Stimulated activated CD8-positive, alpha-beta memory T cell treated with anti-CD3 and anti-CD28 coated beads, Interleukin-4, amount 100 ng/mL, for 48 hours (primary cell): ENCODE measurements at places on chromosomes 12 and 14.
A peak's percentile ranks its signal among the peaks of the same experiment; 100 is the strongest.

GRCh38 chr12:82838131-82838551, 151.4 kb downstream of the TMTC2 start:
- no peak for DNase-seq

- peak; percentile 73 for DNase-seq
Observed at GRCh38 chr14:103629503-103630121, 601 bp downstream of the KLC1 start.

GRCh38 chr12:115922952-115923564, 354.4 kb downstream of the MED13L start:
- DNase-seq: no peak

GRCh38 chr12:104243551-104243950, 28.0 kb downstream of the TXNRD1 start:
- DNase-seq: no peak

GRCh38 chr14:99383472-99384449, 96.9 kb downstream of the SETD3 start:
- no peak for DNase-seq

DNA sequence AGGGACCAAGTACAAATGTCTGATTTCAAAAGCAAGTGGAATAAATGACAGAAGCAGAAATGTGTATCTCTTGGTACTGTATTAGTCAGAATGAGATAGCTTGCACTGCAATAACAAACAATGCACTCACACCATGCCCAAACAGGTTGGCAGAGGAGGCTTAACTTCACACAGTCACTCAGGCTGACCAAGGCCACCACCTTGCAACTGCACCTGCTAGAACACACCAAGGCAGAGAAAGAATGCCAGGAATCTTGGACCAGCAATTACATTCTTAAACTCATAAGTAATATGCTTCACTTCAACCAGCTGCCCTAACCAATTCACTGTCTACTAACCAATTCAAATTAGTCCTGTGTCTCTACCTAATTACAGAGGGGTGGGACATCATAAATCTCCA, 378.3 kb downstream of the BCL11B start:
- DNase-seq: no peak

- DNase-seq: peak; percentile 74
Observed at GRCh38 chr12:9741726-9742125, 8.8 kb upstream of the CLECL1 start.

GRCh38 chr12:51127050-51127729, 43.8 kb upstream of the CSRNP2 start:
- no peak for DNase-seq

DNA sequence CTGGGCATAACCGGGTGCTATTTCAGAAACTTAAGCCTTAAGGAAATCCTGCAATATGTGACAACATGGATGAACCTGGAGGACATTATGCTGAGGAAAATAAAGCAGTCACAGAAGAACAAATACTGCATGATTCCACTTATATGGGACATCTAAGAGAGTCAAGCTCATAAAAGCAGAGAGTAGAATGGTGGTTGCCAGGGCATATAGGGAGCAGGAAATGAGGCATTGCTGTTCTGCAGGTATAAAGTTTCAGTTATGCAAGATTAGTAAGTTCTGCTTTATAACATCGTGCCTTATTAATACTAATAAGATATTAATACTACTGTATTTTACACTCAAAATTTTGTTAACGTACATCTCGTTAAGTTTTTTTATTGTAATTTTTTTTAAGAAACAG, 124.2 kb upstream of the ATF1 start:
- no peak for DNase-seq

DNA sequence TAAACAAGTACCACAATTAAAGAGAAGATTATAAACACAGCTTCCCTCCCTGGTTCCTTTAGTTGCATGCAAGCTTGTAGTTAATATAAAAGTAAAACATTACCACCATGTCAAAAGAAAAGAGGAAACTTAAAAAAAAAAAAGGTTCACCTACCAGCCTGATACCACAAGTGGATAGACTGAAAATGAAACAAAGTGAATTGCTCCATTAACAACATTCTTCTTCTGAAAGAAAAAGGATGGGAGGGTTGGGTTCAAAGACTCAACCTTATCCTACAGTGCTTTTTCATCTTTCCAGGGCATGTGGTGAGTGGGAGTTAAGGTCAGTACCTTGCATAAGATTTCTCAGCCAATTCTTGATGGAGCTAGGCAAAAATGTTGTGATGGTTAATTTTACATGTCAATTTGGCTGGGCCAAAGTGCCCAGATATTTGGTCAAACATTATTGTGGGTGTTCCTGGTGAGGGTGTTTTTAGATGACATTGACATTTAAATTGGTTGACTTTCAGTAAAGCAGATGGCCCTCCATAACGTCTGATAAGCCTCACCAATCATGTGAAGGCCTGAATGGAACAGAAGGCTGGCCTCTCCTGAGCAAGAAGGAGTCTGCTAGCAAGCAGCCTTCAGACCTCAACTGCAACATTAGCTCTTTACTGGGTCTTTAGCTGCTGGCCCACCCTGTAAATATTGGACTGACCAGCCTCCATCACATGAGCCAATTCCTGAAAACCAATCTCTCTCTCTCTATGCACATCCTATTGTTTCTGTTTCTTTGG, 28.8 kb downstream of the VCPKMT start:
- no peak for DNase-seq

DNA sequence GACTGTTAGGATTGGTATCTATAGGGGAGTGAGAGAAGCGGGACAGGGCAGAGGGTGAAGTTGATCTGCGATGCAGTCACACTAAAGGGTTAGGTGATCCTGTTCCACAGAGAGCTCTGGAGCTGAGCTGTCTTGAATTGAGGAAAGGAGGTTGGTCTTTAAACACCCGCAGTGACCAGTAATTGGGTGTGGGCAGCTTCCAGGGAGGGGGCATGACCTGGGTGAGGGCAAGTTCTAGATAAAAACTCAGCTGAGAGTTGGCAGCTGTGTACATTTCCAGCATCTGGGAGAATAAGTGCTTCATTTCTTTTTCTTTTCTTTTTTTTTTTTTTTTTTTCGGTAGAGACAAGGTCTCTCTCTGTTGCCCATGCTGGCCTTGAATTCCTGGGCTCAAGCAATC, 35.1 kb downstream of the RDH12 start:
- no peak for DNase-seq

GRCh38 chr14:74394549-74394948, 31.5 kb downstream of the SYNDIG1L start:
- DNase-seq: no peak

DNA sequence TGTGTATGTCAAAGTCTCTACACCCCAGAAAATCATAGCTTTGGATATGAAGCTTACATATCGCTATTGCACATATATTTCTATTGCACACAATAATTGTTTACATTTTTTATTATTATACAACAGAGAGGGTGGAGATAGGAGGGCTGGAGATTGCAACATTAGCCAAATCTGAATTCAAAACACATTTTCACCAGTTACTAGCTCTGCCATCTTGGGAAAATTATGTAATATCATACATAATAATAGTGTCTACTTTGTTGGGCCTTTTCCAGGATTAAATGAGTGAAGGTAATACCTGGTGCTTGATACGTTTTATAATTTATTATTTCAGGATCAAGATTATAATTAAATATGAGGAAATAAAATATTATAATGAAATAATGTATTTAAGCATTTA, 507.4 kb upstream of the TBX3 start:
- DNase-seq: no peak
